ENCODE measurements at places on chromosomes 7 and 10. TPM values are rescaled to one million over a fixed set of nuclear protein-coding genes. Genes with fewer than 3 reads are reported as not detected.

- H3K27me3 ChIP-seq = no peaks in the 10 kb centered on the region
- H3K36me3 ChIP-seq = no peaks in the 10 kb centered on the region
- peak; percentile 99 for DNase-seq
- H3K27ac ChIP-seq = peak overlapping the region; percentile 63
- H3K4me1 ChIP-seq = peaks cover 45% of the 10 kb centered on the region
Observed at GRCh38 chr7:130363026-130363847, 17.1 kb upstream of the CPA1 start.

DNA sequence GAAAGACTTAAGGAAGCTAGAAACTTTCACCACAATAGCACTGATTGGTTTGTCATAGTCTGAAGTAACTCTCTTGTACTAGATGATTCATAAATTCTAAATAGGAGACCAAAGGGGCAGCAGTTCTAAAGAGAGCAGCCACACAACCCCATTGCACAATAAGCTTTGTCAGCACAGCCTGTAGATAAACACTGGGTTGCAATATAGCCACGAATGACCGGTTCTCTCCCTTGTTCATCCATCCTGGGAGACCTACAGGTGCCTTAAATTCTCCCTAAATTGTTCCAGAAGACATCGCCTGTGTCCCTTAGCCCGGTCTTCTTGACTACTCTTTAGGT is 167.0 kb downstream of the SNX13 start:
- no peaks in the 10 kb centered on the region for H3K36me3 ChIP-seq
- peak; percentile 95 for DNase-seq
- peak overlapping the region; percentile 53 for H3K27ac ChIP-seq
- H3K4me3 ChIP-seq = no peak overlapping the region
- H3K27me3 ChIP-seq = no peaks in the 10 kb centered on the region

DNA sequence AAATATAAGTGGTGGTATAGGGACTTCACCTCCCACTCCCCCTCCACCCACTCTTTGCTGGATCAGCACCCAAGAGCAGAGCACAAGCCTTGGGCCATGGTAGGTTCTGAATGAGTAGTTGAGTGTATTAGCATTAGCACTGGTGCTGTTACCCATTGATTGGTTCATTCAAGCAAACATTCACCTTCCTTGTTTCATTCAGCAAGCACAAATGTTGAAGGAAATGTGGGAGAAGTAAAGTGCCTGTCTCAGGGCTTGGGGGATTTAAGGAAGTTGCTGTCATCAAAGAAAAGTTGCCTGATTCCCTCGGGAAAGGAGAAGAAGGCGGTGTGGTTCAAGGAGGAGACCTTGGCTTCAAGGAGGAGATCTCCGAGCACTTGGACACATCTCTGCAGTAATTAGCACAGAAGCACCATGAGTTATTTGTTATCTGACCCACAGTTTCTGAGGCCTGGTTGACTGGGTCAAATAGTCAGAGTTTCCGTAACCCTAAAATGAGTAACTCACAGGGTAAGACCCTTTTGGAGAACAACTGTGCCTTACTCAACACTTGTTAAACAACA is 17.3 kb downstream of the IL2RA start:
- DNase-seq = no peak
- no peak overlapping the region for H3K4me3 ChIP-seq
- no peak overlapping the region for H3K27ac ChIP-seq

- H3K27me3 ChIP-seq = no peaks in the 10 kb centered on the region
- DNase-seq = peak; percentile 87
- peak within 1 kb of the TSS; percentile 77 for H3K4me3 ChIP-seq
- H3K27ac ChIP-seq = peak within 1 kb of the TSS; percentile 93
Observed at GRCh38 chr10:89301721-89302445, at the start of gene IFIT2. Gene IFIT2 (plus strand): TSS chr10:89302046. CDS start chr10:89302124, 78 bp downstream.

The CAMK1D gene
- total RNA-seq = 0.13 TPM

The CACUL1 gene
- total RNA-seq = 14.8 TPM

DNA sequence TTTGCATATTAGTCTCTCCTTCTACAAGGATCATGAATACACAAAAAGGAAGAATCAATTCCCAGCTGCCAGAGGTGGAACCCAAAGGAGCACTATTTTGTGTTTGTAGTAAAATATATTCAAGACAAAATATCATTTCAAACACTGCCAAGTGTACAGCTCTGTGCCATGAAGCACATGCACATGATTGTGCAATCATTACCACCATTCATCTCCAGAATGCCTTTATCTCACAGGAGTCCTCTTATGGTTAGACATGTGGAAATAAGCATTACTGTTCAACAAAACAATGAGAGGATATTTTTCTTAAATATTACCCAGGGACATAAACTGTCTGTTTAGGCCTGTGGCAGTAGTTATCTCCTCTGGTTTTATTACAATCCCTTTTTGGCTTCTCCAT is 151.4 kb upstream of the PPP1R3A start:
- peak; percentile 29 for DNase-seq
- H3K4me1 ChIP-seq = no peaks in the 10 kb centered on the region
- H3K27ac ChIP-seq = no peak overlapping the region
- H3K36me3 ChIP-seq = no peaks in the 10 kb centered on the region

- no peak overlapping the region for H3K27ac ChIP-seq
- no peaks in the 10 kb centered on the region for H3K27me3 ChIP-seq
- no peaks in the 10 kb centered on the region for H3K4me1 ChIP-seq
- no peak overlapping the region for H3K4me3 ChIP-seq
- H3K36me3 ChIP-seq = no peaks in the 10 kb centered on the region
Observed at GRCh38 chr10:129790715-129791446, 173.2 kb downstream of the EBF3 start.

The CH25H gene
- 34.9 TPM for total RNA-seq
